ENCODE measurements at places on chromosomes 3 and 15.
A peak's percentile ranks its signal among the peaks of the same experiment; 100 is the strongest.

DNA sequence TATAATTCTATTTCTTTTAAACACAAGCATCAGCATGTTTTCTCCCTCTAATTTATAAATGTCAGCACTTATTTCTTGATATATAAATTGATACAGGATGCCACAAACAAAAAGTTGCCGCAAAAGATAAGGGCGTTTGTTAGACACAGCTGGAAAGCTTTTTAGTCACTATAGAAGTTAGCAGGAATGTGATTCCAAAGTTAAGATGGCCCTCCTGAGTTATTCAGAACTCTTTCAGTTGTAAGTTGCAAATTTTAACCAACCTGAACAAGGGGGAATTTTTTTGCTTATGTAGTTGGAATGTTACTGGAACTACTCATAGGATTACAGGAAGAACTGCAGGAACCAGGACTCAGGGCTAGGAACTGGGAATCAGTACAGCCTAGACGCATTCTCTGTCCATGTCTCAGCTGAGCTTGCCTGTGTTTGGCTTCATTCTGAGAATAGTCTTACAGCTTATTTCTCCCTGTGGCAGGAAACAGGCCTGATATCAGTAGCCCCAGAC lies 166.3 kb downstream of the VGLL4 start:
- DNase-seq, result peak; percentile 62

DNA sequence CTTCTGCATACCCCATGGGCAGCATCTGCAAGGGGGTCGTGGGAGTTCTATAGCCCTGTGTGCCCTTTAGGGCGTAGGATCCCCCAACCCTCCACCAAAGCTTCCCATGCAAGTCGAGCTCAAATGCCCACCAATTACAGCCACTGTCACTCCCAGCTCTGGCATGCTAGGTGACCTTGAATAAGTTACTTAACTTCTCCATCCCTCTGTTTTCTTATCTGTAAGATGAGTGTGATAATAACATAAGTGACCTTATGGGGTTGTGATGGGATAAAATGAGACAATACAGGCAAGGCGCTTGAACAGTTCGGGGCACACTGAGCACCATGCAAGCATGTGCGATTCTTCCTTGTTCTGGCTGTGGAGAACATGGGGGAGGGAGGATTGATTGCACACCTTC lies 74.8 kb upstream of the POMGNT2 start:
- DNase-seq, result no peak

- DNase-seq, result no peak
These were observed 92.4 kb downstream of the MEGF11 start for GRCh38 chr15:66161108-66161507.

DNA sequence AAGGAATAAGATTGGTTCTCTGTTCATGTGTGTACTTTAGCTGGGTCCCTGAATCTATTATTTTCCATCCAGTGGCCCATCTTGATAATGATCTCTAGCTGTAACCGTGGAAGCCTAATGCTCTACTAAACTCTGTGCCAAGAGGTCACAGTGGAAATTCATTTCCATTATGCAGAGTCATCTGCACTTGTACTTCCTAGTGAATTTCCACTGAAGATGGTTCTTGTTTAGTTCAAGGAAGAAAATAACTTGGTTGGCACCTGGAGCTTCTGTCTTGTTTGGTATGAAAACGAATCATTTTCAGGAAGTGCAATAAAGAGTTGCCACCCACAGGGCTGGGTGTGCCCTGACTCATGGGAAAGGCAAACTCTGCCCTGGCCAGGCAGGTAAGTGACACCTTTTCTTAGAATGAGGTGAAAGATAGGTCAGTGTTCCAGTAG lies 10.3 kb downstream of the LPP start:
- DNase-seq, result no peak

- DNase-seq, result peak; percentile 44
These were observed 18.0 kb upstream of the DUT start for GRCh38 chr15:48313216-48313615.

GRCh38 chr3:17771177-17772017 lies 29.0 kb upstream of the TBC1D5 start:
- DNase-seq, result no peak

DNA sequence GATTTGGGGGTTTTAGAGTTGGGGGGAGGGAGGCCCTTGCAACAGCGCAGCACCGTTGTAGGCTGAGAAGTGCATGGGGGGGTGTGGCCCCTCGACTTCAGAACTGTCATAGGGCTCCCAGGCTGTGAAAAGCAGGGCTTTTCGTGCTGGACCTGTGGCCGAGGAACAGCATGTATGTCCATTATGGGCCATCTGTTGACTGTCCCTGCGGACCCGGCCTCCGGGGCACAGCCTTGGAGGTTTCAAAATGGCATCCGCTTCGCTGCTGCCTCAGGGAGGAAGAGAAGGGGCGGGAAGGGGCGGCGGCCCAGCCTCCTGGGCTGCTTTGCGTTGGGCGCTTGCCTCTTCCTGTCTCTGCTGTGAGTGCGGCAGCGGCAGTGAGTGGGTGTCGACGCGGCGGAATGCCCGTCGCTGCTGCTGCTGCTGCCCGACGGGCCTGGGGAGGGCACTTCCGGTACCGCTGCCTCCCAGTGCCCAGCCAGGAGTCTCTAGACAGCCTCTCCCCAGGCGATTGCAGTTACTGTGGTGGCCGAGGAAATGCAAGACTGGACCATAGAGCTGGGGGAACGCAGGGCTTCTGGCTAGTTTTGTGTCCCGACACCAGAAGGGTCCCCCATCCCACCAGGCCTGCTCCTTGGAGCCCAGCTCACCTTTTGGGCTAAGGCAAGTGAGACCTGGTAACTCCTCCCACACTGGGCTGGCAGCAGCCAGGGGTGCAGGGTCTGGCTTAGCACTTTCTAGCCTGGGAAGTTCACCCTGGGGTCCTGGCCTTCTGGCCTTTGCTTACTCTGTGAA lies 1.9 kb downstream of the GNAI2 start:
- DNase-seq, result peak; percentile 88

- DNase-seq, result no peak
These were observed 89.4 kb upstream of the SOX2 start for GRCh38 chr3:181622365-181622764.

GRCh38 chr3:66317750-66318376 lies 97.1 kb downstream of the SLC25A26 start:
- no peak for DNase-seq

DNA sequence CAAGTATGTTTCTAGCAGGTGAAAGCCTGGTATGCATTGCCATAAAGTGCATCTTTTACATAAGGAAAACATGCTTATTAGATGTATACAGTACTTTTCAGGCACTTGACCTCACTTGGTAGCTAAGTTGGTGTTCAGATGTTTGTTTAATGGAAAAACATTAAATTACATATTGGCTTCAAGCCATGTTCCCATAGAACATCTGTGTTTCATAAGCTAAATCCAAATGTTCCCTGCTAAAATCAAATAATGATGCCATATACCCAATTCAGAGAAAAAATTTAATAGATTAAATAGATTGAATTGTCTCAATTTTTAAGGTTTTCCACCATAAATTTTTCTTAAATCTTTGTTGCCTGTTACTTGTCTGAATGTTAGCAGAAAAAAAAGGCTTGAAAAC lies 19.1 kb upstream of the RPL22L1 start:
- DNase-seq, result peak; percentile 28

GRCh38 chr3:57079474-57079831 lies 19.0 kb downstream of the SPATA12 start:
- DNase-seq, result no peak

GRCh38 chr3:115861166-115861733 lies 237.9 kb downstream of the GAP43 start:
- no peak for DNase-seq

DNA sequence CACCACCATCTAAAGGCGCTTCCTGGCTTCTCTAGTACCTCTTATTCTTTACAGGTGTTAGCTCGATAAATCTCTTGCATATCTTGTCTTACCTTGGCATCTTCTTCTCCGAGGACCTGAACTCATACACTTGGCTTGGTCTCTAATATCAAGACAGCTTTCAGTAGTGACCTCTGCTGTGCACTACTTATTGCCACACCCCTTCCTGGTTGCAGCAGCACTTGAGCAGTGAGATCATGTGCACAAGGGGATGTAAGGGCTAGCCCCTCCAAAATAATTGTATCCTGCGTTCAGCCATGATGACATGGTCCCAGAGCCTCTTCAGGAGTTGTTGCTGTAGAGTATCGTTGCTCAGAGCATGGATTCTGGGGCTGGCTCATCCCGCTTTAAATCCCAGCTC lies 1.3 kb upstream of the PLA1A start:
- no peak for DNase-seq

GRCh38 chr3:155640098-155640497 lies 104.8 kb downstream of the PLCH1 start:
- no peak for DNase-seq

GRCh38 chr15:94145046-94145445 lies 86.3 kb upstream of the MCTP2 start:
- no peak for DNase-seq

DNA sequence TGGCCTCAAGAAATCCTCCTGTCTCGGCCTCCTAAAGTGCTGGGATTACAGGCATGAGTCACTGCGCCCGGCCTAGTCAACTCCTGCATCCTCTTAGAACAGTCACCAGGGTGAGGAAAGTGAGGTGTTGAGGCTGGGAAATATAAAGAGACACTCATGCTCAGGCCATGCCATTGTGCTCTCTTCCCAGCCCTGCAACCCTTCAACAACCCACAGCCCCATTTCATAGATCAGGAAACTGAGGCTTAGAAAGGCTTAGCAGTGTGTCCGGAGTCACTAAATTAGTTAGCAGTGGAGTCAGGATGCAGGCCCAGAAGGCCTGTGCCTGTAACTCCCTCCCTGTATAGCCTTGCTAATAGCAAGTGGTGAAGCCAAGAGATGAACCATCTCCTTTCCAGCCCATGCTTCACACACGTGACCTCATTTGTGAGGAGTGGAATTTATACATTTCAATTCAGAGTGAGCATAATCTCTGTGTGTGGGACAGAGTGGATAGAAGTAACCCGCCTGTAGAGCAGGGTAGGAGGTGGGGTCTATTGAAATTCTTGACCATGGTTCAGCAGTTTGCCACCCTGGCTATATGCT lies 51.7 kb upstream of the USP3 start:
- DNase-seq, result no peak

GRCh38 chr3:122800706-122801237 lies 5.9 kb downstream of the SLC49A4 start:
- no peak for DNase-seq

- DNase-seq, result no peak
These were observed 13.3 kb upstream of the PLSCR1 start for GRCh38 chr3:146557745-146558144.

DNA sequence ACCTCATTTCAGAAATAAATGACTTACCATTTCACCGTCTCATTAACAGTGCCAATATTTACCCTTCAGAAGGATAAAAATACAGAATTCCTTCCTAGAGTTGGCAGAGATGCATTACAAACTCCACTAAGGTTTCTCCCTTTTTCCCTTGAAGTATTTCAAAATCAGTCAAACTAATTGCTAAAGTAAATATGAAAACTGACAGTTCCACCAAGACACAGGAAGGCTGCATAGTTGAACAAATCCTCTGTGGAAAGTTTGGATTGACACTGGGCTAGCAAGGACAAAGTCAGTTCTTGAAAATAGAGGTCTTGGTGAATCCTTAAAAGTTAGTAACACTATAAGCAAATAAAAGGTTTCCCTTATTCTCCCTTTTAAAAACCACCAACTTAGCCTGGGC lies 34.5 kb downstream of the DCP1A start:
- no peak for DNase-seq

DNA sequence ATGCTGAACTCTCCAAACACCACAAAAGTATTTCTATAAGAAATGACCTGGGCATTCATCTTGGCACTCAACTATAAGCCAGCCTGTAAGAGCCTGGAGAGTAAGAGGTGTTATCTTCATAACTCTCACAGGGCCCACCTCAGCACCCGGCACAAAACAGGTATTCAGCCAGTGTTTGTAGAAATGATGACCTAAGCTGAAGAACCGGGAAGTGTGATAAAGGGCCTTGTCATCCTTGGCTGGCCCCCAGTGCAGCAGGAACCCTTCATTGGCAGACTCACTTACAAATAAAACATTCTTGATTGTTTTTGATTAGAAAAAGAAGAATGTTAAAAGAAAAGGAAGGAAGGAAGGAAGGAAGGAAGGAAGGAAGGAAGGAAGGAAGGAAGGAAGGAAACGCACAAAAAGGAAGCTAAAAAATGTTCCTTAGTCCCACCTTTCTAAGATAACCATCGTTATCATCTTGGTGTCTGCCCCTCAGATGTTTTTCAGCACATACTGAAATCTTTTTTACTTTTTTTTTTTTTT lies 52.1 kb downstream of the DAPK2 start:
- DNase-seq, result no peak

DNA sequence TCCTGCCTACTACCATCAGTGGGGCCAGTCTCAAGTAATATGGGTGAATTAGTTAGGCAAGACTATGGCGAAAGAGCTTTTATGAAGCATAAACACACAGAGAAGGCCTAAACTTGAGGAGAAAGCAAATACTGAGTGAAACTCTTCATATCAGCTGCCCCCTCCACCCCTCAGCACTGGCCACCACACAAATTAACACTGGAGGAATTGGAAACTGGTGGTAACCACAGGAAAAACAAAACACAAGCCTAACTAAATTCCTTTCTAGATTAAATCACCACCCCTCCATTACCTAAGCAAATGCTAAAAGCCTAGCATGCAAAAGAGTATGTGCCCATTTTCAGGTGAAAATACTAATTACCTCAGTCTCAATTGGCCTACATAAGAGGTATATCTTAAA lies 774.7 kb upstream of the NECTIN3 start:
- peak; percentile 11 for DNase-seq

- no peak for DNase-seq
These were observed 422.8 kb upstream of the NAALADL2 start for GRCh38 chr3:174436367-174436766.

DNA sequence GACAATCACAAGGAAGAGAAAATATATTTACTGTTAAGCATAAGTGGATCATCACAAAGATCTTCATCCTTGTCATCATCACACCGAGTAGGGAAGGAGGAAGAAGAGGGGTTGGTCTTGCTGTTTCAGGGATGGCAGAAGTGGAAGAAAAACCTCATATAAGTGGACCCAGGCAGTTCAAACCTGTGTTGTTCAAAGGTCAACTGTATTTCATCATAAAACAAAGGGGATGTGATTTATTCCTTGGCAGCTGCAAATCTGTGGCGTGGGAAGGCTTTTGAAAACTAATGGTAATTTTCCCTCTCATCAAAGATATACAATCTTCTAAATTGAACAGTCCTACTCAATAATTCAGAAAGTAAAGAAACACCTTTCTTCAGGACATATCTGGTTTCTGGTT lies 129.9 kb upstream of the ABI3BP start:
- DNase-seq, result no peak

- no peak for DNase-seq
These were observed 853 bp downstream of the TCAIM start for GRCh38 chr3:44339181-44340057.

DNA sequence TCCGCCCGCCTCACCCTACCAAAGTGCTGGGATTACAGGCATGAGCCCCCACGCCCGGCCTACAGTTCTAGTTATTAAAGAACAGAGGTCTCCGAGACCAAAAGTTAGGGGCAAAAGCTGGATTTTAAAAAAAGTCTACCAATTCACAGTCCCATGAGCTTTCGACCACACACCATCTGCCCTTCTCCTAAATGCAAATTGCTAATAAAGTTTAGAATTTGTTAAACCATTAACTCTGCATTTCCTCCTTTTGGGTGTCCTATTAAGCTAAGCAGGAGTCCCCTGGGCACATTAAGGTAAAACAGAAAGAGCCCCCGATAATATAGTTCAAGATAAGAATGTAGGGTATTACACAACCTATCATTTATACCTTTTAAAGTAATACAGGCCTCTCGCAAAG lies 322.7 kb downstream of the FOXP1 start:
- no peak for DNase-seq

Measured in fibroblast of gingiva (primary cell).